ENCODE measurements at places on chromosomes 11 and 22. TPM values are rescaled to one million over a fixed set of nuclear protein-coding genes. Genes with fewer than 3 reads are reported as not detected.

The IFITM10 gene
- total RNA-seq: 0.31 TPM

The LBHD1 gene
- 12.0 TPM for total RNA-seq

GRCh38 chr11:102347462-102348370, 702 bp downstream of the BIRC2 start:
- peak; percentile 33 for DNase-seq

DNA sequence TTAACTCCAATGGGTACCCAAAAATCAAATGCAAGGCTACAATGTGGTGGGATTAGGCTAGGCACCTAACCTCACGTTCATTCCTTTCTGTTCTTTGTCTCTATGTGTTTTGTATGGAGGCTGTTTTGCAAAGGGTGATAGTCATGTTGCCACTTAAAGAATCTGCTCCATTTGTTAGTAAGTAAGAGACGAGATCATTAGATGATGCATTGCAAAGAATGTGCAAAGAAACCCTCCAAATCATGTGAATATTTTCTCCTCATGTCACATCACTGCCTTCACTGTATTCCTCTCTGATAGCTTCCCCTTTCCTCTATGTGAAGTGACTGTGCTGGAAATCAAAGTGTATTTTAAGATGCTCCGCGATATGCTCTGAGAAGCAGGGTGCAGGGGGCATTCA, 11.9 kb downstream of the SYT13 start:
- no peak for DNase-seq

DNA sequence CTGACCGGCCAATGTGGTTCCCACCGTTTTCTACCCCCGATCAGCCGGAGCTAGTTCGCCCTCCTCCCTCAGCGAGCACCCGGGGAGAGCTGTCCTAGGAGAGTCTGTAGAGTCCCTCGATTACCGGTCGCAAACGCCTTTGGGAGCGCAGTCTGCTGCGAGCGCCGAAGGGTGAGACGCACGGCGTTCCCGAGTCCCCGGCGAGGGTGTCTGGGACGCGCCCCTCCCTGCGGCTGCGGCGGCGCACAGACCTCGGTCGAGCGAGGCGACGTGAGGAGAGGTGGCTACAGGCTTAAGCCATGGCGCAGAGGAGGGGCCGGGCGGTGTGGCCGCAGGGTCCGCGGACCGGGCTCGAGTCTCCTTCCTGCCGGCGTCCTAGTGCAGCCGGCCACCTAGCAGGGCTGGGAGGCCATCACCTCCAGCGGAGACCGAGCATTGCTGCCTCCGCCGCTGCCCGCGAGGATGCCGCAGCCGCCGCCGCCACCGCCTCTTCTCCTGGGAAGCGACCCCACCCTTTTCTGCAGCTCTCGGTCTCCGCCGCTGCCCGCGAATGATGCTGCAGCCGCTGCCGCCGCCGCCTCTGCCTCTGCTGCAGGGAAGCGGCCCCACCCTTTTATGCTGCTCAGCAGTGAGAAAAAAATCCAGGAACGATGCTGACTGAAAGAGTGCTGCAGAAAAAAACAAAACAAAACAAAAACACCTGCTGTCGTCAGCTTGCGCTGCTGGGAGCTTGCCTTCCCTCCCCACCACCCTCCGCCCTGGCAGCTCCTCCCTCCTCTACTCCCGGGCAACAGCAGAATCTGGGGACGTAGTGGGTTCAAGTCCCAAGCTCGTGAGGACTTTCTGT, at the start of gene MAP6:
Gene MAP6 (minus strand): TSS at position 588 of the 847 bp plus-strand sequence. CDS start 669 bp downstream, outside the sequence.
- DNase-seq: peak; percentile 28

- no peak for DNase-seq
Measured at GRCh38 chr11:623999-624704, 603 bp downstream of the CDHR5 start.

GRCh38 chr11:97231231-97231630, 841.4 kb downstream of the JRKL start:
- DNase-seq: no peak

- no peak for DNase-seq
Measured at GRCh38 chr11:46026606-46027293, 94.5 kb downstream of the PHF21A start.

Measured in activated CD8-positive, alpha-beta T cell treated with anti-CD3 and anti-CD28 coated beads for 36 hours (primary cell).